ENCODE measurements at places on chromosomes 1 and 21. TPM values are rescaled to one million over a fixed set of nuclear protein-coding genes. Genes with fewer than 3 reads are reported as not detected.

- no peak for DNase-seq
Observed at GRCh38 chr1:21312407-21312992, 22.2 kb upstream of the ECE1 start.

DNA sequence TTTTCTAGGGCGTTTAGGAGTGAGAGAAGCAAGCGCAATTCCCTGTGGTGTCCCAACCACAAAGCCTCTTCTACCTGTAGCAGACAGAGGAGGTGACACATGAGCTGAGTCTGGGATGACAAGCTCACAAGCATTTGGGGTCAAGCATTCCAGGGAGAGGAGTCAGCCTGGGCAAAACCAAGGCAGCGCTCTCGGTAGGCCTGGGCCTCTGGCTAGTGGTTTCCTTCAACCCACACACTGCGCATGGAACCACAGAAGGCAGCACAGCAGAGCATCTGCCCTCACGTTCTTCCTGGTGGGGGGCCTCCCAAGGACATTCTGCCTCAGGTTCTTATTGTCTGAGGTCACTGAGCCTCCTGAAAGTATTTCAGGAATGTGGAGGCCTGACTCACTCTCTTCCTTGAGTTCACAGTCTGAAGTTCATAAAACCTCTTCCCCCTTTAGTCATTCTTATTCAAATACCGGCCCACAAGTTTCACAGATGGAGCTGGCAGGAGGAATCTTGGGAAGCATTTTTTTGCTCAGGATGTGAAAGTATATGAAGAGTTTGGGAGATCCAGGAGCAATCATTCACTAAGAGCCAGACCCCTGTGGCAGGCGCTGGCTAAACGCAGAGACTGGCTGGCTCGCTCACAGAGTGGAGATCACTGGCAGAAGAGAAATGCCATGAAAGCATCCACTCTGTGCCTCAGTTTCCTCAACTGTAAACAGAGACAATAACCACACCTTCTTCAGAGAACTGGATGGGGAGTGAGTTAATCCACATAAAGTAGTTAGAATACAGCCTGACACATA lies 26.8 kb downstream of the CCN1 start:
- DNase-seq, result no peak

DNA sequence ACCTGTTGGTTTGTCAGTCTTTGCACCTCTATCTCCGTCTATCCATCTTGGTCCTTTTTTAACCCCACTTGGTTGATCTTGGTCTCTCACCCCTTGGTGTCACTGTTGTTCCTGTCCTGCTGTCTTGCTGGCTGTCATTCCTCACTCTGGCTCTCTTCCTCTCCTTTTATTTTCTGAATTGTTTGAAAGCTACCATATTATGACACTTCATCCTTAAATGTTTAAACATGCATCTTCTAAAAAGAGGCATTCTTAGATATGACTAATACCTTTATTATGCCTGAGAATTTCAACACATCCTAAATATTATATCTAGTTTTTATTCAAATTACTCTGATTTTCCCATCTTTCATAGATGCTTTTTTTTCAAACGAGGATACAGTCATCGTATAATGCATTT lies 37.0 kb downstream of the BACH1 start:
- DNase-seq, result no peak

PGBD5 gene
- total RNA-seq, result not detected

GRCh38 chr1:159889821-159890252 lies 10.1 kb downstream of the CFAP45 start:
- no peak for DNase-seq

GRCh38 chr1:109373126-109373525 lies 24.6 kb downstream of the SORT1 start:
- no peak for DNase-seq

DNA sequence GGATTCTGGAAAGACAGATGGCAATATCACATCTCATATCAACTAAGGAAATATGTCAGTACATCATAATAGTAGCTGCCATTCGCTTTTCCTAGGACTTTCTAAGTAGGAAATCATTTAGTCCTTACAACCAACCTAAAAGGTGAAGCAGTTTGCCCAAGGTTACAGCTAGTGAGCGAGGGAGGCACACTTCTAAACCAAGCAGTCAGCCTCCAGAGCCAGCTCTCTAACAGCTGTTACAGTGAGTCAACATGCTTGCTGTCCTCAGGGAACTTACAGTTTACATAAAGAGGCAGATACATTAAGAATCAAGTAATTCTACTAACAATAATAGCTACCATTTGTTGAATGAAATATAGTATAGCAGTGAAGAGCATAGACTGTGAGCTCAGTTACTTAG lies 57.1 kb downstream of the GIPC2 start:
- no peak for DNase-seq

C1orf226 gene
- not detected for total RNA-seq

DNA sequence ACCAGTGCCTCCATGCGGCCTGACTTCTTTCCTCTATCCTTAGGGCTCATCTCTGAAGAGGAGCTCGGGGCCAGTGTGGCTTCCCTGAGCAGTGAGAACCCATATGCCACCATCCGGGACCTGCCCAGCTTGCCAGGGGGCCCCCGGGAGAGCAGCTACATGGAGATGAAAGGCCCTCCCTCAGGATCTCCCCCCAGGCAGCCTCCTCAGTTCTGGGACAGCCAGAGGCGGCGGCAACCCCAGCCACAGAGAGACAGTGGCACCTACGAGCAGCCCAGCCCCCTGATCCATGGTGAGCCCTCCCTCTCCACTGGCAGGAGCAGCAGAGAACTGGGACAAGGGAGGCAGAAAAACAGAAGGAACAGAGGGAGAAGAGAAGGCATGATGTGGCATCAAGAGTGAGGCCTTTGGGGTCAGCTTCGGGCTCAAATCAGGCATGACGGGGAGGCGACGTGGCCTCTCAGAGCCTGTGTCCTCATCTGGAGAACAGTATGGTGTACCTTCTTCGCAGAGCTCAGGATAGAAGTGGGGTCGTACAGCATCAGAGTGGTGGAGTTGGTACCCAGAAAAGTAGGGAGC lies 6.5 kb upstream of the LRRC71 start:
- DNase-seq, result no peak

DNA sequence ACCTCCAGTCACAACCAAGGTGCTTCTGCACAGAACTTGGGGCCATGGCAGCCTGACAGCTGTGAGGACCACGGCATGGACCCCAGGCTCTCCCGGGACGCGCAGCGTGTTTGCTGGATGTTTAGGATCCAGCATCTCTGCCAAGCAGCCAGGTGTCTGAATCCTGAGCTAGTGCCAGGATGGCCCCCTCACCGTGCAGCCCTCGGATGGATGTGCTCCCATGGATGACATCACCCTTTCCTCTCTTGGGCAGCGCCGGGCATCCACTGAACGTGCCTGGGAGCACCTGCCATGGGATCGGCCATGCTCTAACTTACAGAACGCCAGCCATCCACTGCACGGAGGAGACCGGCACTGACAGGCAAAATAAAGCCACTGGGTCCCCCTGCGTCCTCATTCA lies 53.9 kb downstream of the PRDM15 start:
- no peak for DNase-seq

GFI1 gene
- 103 TPM for total RNA-seq

LCE3C gene
- total RNA-seq, result not detected

Data from activated T-helper 1 cell treated with anti-CD3 and anti-CD28 coated beads, Interleukin-12 subunit alpha, Interleukin-12 subunit beta, Interleukin-2, Interleukin-4 antibody, amounts not matched to agents 30 ng/mL and 10 ng/mL and 1 ng/mL, durations not matched to agents 14 hours and 24 hours and 36 hours (primary cell).